ENCODE measurements at places on chromosomes 6 and 20.

DNA sequence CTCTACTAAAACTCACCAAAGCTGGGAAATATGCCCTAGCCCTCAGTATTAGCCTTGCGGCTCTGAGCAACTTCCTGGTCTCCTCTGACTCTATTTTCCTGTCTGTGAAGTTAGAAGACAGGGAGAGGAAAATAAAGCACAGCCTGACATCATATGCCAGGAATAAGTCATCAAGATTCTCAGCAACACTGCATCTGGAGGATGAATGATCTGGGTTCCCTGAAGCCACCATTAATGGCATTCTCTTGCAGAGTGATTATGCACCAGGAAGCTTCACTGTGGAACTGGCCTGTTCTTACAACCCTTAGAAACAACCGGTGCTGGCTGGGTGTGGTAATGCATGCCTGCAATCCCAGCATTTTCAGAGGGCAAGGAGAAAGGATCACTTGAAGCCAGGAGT is 12.4 kb downstream of the ADGRF5 start:
- no peak for DNase-seq

- no peak for DNase-seq
Measured at GRCh38 chr20:55086421-55086820, 611.0 kb downstream of the DOK5 start.

DNA sequence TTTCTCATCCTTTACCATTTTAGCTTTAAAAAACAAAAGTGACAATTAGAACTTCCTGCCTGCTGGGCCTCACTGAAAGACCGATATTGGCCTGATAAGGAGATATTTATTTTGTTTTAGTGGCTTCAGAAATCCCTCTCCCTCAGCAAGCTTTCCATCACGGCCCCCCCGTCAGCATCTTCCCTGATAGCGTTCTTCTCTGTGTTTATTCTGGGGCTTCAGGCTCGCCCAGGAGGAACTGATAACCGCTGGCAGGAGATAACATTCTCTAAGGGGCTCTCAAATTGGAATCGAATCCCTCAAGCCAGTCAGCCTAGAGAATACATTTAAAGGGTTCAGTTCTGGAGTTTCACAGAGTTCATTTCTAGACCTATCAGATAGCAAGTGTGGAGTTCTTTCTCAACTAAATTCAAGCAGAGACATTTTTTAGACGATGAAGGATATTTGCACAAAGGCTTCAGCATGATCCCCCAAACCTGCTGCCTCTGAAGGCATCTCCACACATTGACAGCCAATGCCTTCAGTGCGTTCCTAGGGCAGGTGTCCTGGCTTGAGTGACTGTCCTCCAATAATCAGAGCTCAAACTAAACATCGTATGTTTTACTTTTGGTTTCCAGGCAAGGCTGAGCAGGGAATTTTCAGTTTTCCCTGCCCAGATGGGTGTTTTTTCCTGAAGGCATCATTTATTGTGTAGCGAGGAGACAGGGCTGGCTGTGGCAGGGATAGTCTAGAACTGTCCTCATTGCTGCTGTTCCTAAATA is 17.0 kb downstream of the PRDM1 start:
- DNase-seq: no peak

DNA sequence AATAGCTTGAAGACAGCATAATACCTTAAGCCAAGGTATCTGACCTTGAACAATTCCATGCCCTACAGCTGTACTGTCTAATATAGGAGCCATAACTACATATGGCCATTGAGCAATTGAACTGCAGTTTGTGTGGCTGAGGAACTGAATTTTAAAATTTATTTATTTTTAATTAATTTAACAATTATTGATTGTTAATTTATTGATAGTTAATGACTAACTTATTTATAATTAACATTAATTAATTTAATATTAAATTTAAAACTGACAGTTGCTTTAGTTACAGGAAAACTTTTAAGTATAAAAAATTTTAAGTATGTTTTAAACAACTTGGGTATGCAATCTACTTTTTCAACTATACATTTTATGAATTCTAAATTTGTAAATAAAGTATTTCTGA is 12.3 kb upstream of the MYB start:
- DNase-seq: no peak

- no peak for DNase-seq
Measured at GRCh38 chr6:72683797-72684196, 61.9 kb downstream of the KCNQ5 start.

GRCh38 chr6:136737374-136737844 is 54.9 kb downstream of the MAP3K5 start:
- no peak for DNase-seq

DNA sequence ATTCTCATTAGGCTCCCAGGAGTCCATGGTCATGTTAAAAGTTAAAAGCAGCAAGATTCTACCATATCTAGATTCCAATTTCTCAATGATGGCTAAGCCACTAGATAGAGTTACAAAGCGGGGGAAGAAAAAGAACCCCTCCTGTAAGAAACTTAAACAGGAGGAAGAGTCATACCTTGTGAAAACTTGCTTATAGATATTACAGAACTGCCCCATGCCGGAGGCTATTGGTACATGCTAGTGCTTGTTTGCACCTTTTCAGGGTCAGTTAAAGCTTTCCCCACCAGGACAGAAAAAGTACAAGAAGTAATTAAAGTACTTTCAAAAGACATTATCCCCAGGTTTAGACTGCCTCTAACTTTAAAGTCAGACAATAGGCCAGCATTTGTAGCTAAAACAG is 15.5 kb upstream of the GSTA3 start:
- DNase-seq: no peak

GRCh38 chr6:150320442-150320841 is 48.4 kb upstream of the IYD start:
- DNase-seq: no peak

- no peak for DNase-seq
Measured at GRCh38 chr20:19761326-19761725, 3.3 kb downstream of the RIN2 start.
